LHCN-M2 (cell line): ENCODE measurements at places on chromosomes 3 and 15. TPM values are rescaled to one million over a fixed set of nuclear protein-coding genes. Genes with fewer than 3 reads are reported as not detected.

The PRSS50 gene
- total RNA-seq, result not detected in 2 replicates

The CCR3 gene
- not detected in 2 replicates for total RNA-seq

The IL17RC gene
- 30.1 and 42.3 TPM in 2 replicates for total RNA-seq

The C2CD4A gene
- not detected in 2 replicates for total RNA-seq

The SPCS1 gene
- total RNA-seq, result 187 and 265 TPM in 2 replicates

The ACTC1 gene
- 634 and 759 TPM in 2 replicates for total RNA-seq

The ARIH2 gene
- 73.2 and 84.3 TPM in 2 replicates for total RNA-seq

The FANCD2OS gene
- not detected in 2 replicates for total RNA-seq

The MYRIP gene
- total RNA-seq, result 0.11 TPM in 1 of 2 replicates, not detected in the other

The SERP1 gene
- total RNA-seq, result 91.6 and 149 TPM in 2 replicates

The UBAP1L gene
- 0.38 and 0.69 TPM in 2 replicates for total RNA-seq

The TFG gene
- total RNA-seq, result 103 and 122 TPM in 2 replicates

The CHRD gene
- total RNA-seq, result 0.11 and 1.7 TPM in 2 replicates

The PLSCR5 gene
- not detected in 2 replicates for total RNA-seq

The SGO1 gene
- 19.3 and 20.0 TPM in 2 replicates for total RNA-seq

The CD276 gene
- total RNA-seq, result 47.1 and 54.4 TPM in 2 replicates

The SQOR gene
- 34.0 and 47.8 TPM in 2 replicates for total RNA-seq

The CPA3 gene
- 1.3 and 1.9 TPM in 2 replicates for total RNA-seq

The COLQ gene
- total RNA-seq, result 0.13 and 0.40 TPM in 2 replicates

The SPTBN5 gene
- total RNA-seq, result 0.69 and 0.90 TPM in 2 replicates

The CXCR6 gene
- total RNA-seq, result not detected in 2 replicates

The ZBBX gene
- not detected in 2 replicates for total RNA-seq

The HES1 gene
- 0.52 and 1.2 TPM in 2 replicates for total RNA-seq

The CACNA2D2 gene
- total RNA-seq, result not detected in 2 replicates

The GPX1 gene
- total RNA-seq, result 377 and 434 TPM in 2 replicates

The C3orf80 gene
- 0.06 TPM in 1 of 2 replicates, not detected in the other for total RNA-seq

The ARNT2 gene
- total RNA-seq, result 11.1 and 17.9 TPM in 2 replicates

The TRPM1 gene
- total RNA-seq, result not detected in 2 replicates

The GOLGA6L7 gene
- not detected in 2 replicates for total RNA-seq

The ALS2CL gene
- 0.23 and 0.96 TPM in 2 replicates for total RNA-seq

The CSPG4 gene
- total RNA-seq, result 16.4 and 21.0 TPM in 2 replicates

The RAB6B gene
- total RNA-seq, result 0.32 and 0.69 TPM in 2 replicates

The ARRDC4 gene
- total RNA-seq, result 2.5 and 3.1 TPM in 2 replicates

The GPR160 gene
- total RNA-seq, result 0.40 and 1.7 TPM in 2 replicates

The SLC24A5 gene
- total RNA-seq, result not detected in 2 replicates

The SHF gene
- 8.8 and 14.2 TPM in 2 replicates for total RNA-seq

The GRAMD2A gene
- total RNA-seq, result 0.06 TPM in 1 of 2 replicates, not detected in the other

The CCRL2 gene
- 5.3 and 5.4 TPM in 2 replicates for total RNA-seq

The HAPLN3 gene
- total RNA-seq, result 3.1 and 4.1 TPM in 2 replicates

The GOLGA8O gene
- 0.51 and 0.80 TPM in 2 replicates for total RNA-seq

The EXOG gene
- total RNA-seq, result 21.4 and 22.6 TPM in 2 replicates

The TUBGCP5 gene
- 31.2 and 31.5 TPM in 2 replicates for total RNA-seq

The PLIN1 gene
- total RNA-seq, result 0.06 TPM in 1 of 2 replicates, not detected in the other

The PLA2G4E gene
- not detected in 2 replicates for total RNA-seq

The CCDC54 gene
- not detected in 2 replicates for total RNA-seq

The CDV3 gene
- 166 and 176 TPM in 2 replicates for total RNA-seq
